SW 1271 (cell line): ENCODE measurements at places on chromosomes 3 and 15.

DNA sequence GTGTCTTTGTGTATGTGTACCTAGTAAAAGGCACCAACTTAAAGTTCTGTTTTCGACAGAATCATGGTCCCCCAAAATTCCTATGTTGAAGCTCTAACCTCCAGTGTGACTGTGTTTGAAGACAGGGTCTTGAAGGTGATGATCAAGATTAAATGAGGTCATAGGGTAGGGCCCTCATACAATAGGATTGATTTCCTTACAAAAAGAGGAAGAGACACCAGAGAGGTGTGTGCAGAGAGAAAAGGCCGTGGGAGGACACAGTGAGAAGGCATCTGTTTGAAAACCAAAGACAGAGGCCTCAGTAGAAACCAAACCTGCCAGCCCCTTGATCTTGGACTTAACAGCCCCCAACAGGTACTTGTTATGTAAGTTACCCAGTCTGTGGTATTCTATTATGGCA is 52.0 kb upstream of the CORO2B start:
- DNase-seq = no peak

- DNase-seq = peak; percentile 33
These were observed 58.4 kb downstream of the RGMA start for GRCh38 chr15:93030430-93031102.

DNA sequence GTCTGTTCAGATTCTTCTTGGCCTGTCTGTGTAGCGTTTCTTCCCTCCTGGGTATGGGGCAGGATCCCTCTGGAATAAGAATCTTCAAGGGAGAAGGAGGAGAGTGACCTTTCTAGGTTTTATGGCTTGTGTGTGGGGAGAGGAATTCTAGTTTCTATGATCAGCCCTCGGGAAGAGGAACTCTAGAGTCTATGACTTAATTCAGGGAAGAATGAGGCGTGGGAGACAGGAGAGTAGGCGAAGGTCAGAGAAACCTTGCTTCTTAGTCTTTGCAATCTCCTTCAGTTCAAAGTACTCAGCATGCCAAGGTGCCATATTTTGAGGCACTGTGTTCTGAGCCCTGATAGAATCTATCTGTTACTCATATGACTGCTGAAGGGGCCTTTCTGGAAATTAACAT is 99.2 kb upstream of the C3orf80 start:
- DNase-seq = no peak

DNA sequence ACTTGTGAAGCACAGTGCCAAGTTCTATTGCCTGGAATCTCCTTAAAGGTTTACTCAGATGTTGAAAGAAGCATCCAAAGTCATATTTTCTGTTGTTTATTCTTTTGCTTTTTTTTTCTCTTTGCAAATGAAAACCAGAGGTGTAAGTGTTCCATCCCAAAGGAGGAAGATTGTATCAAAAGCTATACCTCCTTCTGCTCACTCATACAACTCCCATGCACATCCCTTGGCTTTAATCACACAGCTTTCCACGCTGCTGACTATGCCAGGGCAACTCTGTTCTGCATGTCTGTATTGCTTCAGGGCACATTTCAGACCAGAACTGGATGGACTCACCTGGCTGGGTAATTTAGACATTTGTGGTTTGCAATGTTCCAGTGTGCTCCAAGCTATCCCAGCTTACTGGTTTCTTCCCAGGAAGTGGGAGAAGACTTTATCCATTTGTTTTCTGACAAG is 399.6 kb upstream of the TBL1XR1 start:
- no peak for DNase-seq

- DNase-seq = no peak
These were observed 72.3 kb downstream of the CORO2B start for GRCh38 chr15:68650901-68651709.

DNA sequence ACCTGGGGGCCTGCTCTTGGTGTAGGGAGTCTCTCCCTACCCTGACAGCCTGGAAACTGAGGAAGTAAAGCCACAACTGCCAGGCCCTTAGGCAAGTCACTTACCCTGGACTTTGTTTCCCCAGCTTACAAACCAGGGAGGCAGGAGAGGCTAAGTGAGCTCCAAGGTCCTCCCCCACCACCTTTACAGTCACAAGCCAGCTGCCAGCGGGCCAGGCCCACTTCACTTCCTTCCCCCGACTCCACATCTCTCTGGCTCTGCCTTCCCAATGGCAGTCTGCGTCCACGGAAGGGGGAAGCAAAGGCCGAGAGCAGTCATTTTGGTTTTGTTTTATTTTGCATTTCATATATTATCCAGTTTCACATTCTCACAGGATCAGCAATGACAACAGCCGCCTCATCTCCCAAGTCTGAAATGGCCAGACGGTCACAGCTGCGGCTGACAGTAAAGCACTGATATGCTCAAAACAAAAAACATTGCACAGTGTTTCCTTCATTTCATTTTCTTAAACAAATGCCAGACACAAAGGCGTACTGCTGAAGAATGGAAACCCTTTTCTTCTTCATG is 35.7 kb downstream of the RBPMS2 start:
- no peak for DNase-seq

- peak; percentile 31 for DNase-seq
These were observed 1.5 kb downstream of the MEGF11 start for GRCh38 chr15:66251790-66252684.

GRCh38 chr3:63967675-63968611 is 55.4 kb downstream of the PSMD6 start:
- no peak for DNase-seq

- DNase-seq = no peak
These were observed 39.8 kb upstream of the IREB2 start for GRCh38 chr15:78398076-78398825.

DNA sequence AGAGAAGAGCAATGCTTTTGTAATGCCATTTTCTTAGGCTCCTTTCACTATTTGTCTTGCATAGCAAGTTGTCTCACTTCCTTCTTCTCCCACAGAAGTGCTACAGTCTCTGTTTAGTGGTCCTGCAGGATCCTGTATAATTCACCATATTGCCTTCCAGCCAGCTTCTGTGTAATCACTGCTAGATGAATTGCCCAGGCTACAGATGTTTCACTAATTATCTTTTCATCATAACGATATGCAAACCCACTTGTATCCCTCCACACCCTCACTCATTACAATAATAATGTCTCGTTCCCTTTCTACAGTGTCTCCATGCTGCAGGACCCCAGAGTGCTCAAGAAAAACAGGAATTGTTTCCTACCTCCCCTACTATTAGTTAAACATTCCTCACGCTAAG is 402.9 kb downstream of the TBL1XR1 start:
- no peak for DNase-seq

GRCh38 chr3:112744106-112744505 is 102.6 kb downstream of the CD200R1L start:
- no peak for DNase-seq

- DNase-seq = no peak
These were observed 133.6 kb downstream of the PLD1 start for GRCh38 chr3:171676601-171677175.

DNA sequence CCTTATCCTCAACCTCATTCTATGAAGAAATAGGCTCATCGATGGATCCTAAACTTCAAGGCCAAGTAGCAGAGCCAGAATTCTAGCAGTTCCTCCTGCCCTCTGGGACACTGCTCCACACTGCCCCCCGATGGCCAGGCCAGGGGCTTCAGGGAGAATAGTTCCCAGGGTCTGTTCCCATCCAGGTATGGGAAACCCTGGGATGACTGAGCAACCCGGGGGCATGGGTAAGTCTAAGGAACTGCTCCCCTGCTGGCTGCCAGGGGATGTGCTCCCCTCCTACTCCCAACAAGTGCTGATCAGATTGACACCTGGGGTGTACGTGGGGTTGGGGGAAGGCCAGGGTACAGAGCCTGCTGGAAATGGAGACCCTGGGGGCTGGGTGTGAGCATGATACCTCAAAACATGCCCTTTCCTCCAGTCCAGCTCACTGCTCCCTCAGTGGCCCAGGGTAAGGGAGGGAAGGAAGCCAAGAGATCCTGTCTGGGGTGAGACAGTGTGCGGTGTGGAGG is 7.6 kb downstream of the ULK3 start:
- peak; percentile 63 for DNase-seq

DNA sequence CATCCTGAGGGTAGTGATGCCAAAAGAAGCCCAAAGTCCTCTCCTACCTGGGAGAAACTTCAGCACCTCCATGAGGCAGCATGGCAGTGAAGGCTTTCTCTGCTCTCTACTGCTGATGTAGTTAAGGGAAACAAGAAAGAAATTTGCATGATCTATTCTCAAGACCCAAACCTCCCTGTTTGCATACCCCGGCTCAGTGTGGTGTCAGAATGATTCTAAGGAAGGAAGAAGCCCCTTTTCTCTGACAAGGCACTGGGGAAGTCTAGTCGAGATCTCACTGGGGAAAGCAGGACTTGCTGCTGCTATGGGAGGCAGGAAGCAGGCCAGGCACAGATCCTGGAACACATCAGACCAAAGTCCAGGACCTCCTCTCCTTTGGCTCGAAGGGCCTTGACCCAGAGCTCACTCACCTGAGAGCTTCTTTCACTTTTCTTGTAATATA is 89.4 kb upstream of the ICE2 start:
- no peak for DNase-seq

- no peak for DNase-seq
These were observed 226.6 kb upstream of the ROBO1 start for GRCh38 chr3:79994397-79994796.

GRCh38 chr15:25682340-25682739 is 180.8 kb downstream of the ATP10A start:
- no peak for DNase-seq

DNA sequence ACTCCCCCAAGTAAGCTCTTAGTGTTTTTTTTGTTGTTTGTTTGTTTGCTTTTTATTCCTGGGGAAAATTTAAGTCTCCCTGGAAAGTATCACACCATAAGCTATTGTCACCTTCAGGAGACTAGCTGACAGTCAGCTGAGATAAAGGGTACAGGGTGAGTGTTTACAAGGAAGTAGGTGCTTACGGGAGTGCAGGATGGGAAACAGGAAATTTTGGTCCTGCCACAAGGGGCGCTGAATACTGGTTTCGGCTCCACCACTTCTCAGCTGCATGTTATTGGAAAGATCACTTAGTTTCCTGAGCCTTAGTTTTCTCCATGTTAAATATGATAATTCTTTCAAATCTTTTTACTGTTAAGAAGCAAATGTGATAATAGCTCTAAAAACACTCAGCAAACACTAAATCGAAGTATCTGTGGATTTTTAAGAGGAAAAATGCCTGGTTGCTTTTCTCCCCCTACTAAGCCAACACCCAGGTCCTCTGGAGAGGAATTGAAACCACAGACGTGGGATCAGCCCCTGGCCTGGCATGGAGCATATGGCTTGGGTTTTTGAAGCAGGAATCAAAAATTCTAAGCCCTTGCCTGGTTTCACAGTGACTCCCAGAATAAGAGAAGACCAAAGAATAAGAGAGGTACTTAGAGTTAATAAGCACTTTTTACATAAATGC is 90.7 kb downstream of the SCN11A start:
- peak; percentile 52 for DNase-seq

DNA sequence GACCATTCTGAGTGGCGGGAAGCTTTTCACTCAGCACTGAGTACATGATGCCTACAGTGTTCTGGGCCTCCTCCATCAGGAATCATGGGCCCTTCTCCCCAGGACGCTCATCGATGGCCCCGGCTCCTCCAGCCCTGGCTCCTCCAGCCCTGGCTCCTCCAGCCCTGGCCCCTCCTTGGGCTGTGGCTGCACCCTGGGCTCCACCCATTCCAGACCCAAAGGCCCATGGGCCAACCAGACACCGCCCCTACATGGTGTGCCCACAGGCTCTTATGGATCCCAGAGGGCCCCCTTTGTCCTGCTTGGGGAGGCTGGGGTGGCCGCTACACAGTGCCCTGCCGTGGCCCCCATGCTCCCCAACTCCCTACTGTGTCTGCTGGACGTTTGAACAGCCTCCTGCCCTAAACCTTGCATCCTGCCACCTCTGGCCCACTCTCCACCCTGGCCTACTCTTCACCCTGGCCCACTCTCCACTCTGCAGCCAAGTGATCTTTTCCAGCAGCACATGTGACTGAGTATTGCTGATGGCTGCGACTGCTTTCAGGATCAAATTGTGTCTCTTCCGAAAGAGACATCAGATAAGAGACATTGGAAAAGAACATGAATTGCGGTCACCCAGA is 57.9 kb downstream of the APBA2 start:
- DNase-seq = no peak

- DNase-seq = no peak
These were observed 92.2 kb downstream of the C3orf70 start for GRCh38 chr3:185060655-185061054.

GRCh38 chr3:52249683-52250082 is 4.1 kb downstream of the PPM1M start:
- no peak for DNase-seq

GRCh38 chr3:24182756-24183155 is 237.7 kb downstream of the NR1D2 start:
- DNase-seq = no peak
